ENCODE measurements at places on chromosomes 16 and 17.

- no peak for DNase-seq
Observed at GRCh38 chr16:58444265-58444664, 52.0 kb downstream of the GINS3 start.

DNA sequence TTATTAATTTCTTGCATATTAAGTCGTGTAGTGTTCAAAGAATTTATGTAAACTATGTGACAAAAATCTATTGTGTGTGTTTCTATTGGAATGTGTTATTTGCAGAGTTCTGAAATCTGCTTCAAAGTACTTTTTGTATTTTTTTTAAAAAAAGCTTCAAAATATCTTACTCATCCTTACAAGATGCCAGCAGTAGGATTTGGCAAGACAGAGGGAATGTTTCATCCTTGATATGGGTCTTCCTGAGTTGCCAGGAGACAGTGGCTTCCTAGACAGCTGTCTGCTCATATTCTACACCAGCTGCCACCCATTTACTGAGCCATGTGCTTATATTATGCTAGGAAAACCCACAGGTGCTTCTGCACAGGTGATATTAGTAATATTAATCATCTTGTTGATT lies 36.4 kb downstream of the EFCAB5 start:
- DNase-seq = no peak

- DNase-seq = peak; percentile 96
Observed at GRCh38 chr17:75271233-75271954, 363 bp upstream of the MIF4GD start.

DNA sequence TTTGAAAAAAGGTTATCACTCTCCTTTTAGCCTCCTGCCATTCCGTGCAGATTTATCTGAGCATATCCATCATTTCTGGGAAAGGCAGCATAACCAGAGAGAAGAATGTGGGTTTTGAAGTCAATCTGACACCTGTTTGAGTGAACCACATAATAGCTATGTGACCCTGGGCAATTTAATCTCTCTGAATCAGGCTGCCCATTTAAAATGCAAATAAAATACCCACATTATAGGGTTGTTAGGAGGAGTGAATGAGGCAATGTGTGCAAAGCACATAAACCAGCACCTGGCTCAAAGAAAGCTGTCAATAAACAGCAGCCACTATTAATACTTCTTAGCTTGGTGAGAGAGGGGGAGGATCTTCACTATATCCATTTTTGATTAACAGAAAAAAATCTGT lies 88.0 kb downstream of the CACNG1 start:
- DNase-seq = no peak

GRCh38 chr16:2748757-2749455 lies 3.5 kb upstream of the SRRM2 start:
- no peak for DNase-seq

- DNase-seq = peak; percentile 20
Observed at GRCh38 chr17:78300962-78301820, 58.7 kb downstream of the SOCS3 start.

DNA sequence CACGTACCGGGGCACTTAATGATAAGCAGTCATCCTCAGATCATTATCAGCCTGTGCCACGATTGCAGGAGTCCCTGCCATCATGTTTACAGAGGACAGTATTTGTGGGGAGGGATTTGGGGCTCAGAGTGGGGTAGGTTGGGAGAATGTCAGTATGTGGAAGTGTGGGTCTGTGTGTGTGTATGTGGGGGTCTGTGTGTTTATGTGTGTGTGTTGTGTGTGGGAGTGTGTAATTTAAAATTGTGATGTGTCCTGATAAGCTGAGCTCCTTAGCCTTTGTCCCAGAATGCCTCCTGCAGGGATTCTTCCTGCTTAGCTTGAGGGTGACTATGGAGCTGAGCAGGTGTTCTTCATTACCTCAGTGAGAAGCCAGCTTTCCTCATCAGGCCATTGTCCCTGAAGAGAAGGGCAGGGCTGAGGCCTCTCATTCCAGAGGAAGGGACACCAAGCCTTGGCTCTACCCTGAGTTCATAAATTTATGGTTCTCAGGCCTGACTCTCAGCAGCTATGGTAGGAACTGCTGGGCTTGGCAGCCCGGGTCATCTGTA lies 13.5 kb upstream of the EFCAB13 start:
- DNase-seq = no peak
